ENCODE measurements at places on chromosomes 3 and 15. TPM values are rescaled to one million over a fixed set of nuclear protein-coding genes. Genes with fewer than 3 reads are reported as not detected.

GRCh38 chr15:88375234-88375927 lies 91.8 kb downstream of the MRPL46 start:
- no peak for DNase-seq

Gene ITIH1
- not detected for total RNA-seq

DNA sequence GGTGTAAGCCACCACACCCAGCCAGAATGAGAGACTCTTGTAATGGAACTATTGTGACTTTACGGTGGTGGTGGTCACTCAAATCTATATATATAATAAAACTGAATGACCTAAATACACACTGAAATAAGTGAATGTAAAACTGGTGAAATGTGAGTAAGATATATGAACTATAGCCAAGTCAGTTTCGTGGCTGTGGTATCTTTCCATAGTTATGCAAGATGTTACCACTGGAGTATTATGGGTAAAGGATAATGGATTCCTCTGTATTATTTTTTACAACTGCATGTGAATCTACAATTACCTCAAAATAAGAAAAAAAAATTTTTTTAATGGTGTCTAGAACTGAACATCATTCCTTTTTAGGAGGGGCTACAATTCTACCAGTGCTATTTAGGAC lies 21.9 kb downstream of the PIK3CB start:
- no peak for DNase-seq

- DNase-seq = no peak
Observed at GRCh38 chr3:167241048-167241845, 138.8 kb downstream of the ZBBX start.

DNA sequence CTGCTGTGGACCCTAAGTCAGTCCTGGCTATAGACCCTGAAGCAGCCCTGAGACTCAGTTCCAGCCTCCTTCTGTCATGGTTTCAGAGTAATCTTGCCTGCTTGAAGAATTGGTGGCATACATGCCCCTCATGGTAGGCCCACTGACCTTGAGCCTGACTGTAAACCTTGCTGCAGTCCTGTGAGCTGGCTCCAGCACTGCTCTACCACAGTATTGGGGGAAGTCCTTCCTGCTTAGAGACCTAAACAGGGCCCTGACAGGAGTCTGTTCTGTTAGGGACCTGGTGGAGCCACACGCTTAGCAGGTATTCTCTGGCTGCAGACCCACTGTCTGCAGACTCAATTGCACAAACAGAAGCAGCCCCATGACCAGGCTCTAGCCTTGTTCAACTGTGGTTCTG lies 47.1 kb downstream of the OXSM start:
- DNase-seq = no peak

GRCh38 chr3:154130540-154130939 lies 9.3 kb downstream of the ARHGEF26 start:
- no peak for DNase-seq

DNA sequence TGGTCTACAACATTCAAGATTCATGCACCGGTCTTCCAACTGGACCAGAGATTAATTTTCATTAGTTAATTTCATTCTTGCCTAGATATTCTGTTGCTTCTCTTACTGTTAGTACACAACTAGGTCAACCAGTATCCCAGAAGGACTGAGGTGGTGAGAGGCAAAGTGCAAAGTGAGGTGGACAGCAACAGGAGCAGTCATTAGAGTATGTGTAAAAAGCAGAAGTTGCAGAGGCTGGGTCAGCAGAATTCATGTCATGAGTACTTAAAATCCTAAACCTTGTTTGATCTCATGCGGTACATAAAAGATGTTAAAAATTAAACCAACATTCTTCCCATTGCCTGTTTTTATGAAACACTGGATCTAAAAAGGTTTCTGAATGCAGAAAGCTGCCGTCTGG lies 46.7 kb downstream of the PARP14 start:
- DNase-seq = no peak

Gene CHAC1
- total RNA-seq = 23.8 TPM

- DNase-seq = no peak
Observed at GRCh38 chr3:52574056-52574965, 37.9 kb downstream of the UQCC5 start.
